CD8-positive, alpha-beta memory T cell (primary cell): ENCODE measurements at places on chromosomes 5 and 9.
A peak's percentile ranks its signal among the peaks of the same experiment; 100 is the strongest.

DNA sequence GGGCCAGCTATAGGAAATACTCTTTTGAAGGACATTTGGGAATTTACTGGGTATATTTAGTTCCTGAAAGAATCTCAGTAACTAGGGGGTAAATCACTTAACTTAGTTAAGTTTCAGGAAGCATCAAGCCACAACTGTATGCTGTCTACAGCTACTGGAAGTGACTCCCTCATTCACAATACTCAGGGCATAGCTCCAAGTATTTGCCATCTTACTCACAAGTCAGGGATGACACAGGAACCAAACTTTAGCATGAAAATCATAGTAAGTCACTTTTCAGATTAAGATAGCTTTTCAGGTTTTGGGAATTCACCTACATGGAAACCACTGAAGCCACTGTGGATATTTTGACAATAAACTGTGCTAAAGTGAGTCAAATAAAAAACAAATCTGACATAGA is 242.4 kb upstream of the ATP10B start:
- no peaks in the 10 kb centered on the region for H3K4me1 ChIP-seq
- no peak for DNase-seq
- no peak overlapping the region for H3K4me3 ChIP-seq
- H3K27me3 ChIP-seq = no peaks in the 10 kb centered on the region
- H3K36me3 ChIP-seq = no peaks in the 10 kb centered on the region
- H3K27ac ChIP-seq = no peak overlapping the region

DNA sequence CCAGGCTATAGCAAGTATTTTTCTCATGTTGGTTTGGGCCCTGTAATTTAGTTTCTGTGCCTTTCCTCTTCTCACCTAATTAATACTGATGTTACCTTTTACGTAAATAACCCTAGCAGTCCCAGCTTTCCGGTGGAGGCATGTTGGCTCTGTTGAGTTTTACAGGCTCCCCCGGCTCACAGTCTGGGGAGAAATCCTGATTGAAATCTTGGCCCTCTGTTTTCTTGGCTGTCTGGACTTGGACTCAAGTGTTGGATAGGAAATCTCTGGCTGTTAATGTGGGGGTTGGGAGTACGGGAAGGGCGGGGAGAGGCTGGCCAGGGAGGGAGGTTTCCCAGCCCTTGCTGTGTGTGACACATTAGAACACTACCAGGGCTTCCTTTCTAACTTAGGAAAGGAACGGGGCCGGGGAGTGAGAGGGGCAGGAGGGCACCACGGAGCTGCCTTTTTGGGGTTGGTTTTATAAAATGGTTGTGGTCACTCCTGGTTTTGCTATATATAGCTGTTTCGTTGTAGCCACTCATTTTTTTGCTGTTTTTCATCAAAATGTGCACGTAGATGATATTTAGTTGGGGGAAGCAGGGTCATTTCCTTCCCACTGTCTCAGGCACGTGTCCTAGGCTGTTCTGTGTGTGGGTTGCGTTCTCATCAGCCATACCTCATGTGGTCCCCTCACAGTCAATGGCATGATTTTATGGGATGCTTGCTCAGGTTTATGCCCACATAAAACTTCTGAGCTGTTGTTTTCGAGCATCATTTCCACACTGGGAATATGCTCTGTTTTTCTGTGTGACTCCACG is 11.0 kb downstream of the TRIO start:
- no peak overlapping the region for H3K27ac ChIP-seq
- H3K4me1 ChIP-seq = no peaks in the 10 kb centered on the region
- H3K36me3 ChIP-seq = no peaks in the 10 kb centered on the region
- no peak overlapping the region for H3K4me3 ChIP-seq

GRCh38 chr5:39447968-39448367 is 23.2 kb upstream of the DAB2 start:
- no peaks in the 10 kb centered on the region for H3K4me1 ChIP-seq
- H3K36me3 ChIP-seq = no peaks in the 10 kb centered on the region
- H3K27ac ChIP-seq = no peak overlapping the region
- H3K27me3 ChIP-seq = no peaks in the 10 kb centered on the region
- H3K4me3 ChIP-seq = no peak overlapping the region
- no peak for DNase-seq

GRCh38 chr5:134491841-134492442 is 33.5 kb upstream of the JADE2 start:
- no peaks in the 10 kb centered on the region for H3K36me3 ChIP-seq
- no peak overlapping the region for H3K27ac ChIP-seq

- no peaks in the 10 kb centered on the region for H3K4me1 ChIP-seq
- DNase-seq = no peak
- H3K36me3 ChIP-seq = no peaks in the 10 kb centered on the region
- H3K4me3 ChIP-seq = no peak overlapping the region
- H3K27ac ChIP-seq = no peak overlapping the region
These were observed 11.1 kb downstream of the CSF1R start for GRCh38 chr5:150075233-150075632.

GRCh38 chr9:27561685-27562084 is 11.6 kb downstream of the C9orf72 start:
- no peak overlapping the region for H3K27ac ChIP-seq
- H3K4me3 ChIP-seq = no peak overlapping the region
- H3K36me3 ChIP-seq = peaks cover 6% of the 10 kb centered on the region
- no peaks in the 10 kb centered on the region for H3K27me3 ChIP-seq

DNA sequence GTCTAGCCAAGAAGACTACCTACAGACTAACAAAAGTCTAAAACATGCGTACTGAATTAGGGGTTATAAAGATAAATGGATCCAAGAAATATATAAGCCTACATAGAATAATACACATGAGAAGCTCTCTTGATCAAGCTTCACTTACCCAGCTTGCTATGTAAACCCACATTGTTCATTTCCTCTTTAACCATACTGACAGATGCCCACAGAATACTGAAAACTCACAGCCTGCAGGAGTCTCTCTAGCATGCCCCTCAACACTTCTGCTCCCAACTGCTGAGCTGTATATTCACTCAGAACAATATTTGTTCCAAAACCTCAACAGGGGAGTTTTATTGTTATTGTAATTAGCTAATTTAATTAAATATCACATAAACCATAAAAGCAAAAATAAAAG is 52.4 kb downstream of the RFX3 start:
- DNase-seq = no peak
- no peaks in the 10 kb centered on the region for H3K36me3 ChIP-seq
- no peaks in the 10 kb centered on the region for H3K27me3 ChIP-seq
- H3K27ac ChIP-seq = no peak overlapping the region
- H3K4me3 ChIP-seq = no peak overlapping the region

GRCh38 chr9:114850871-114851270 is 45.0 kb upstream of the TNFSF15 start:
- DNase-seq = no peak
- H3K27me3 ChIP-seq = no peaks in the 10 kb centered on the region
- no peak overlapping the region for H3K27ac ChIP-seq
- no peak overlapping the region for H3K4me3 ChIP-seq
- H3K36me3 ChIP-seq = no peaks in the 10 kb centered on the region

DNA sequence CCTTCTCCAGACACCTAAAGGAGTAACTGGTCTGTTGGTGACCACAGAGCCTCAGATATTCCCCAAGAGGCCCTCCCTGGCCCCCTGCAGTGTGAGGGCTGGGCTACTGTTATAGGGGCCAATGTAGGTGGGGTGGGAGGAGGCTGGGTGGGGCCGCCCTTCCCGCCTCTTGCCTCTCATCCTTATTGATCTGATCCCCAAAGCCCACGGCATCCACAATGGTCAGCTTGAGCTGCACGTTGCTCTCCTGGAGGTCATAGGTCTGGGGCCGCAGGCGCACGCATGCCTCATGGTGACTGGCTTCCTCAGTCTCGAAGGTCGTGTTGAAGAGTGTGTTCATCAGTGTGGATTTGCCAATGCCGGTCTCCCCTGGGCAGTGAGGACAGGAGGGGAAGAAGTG is 13.0 kb downstream of the SEPTIN8 start:
- DNase-seq = no peak
- H3K27ac ChIP-seq = no peak overlapping the region
- no peak overlapping the region for H3K4me3 ChIP-seq
- H3K4me1 ChIP-seq = no peaks in the 10 kb centered on the region
- H3K36me3 ChIP-seq = no peaks in the 10 kb centered on the region

DNA sequence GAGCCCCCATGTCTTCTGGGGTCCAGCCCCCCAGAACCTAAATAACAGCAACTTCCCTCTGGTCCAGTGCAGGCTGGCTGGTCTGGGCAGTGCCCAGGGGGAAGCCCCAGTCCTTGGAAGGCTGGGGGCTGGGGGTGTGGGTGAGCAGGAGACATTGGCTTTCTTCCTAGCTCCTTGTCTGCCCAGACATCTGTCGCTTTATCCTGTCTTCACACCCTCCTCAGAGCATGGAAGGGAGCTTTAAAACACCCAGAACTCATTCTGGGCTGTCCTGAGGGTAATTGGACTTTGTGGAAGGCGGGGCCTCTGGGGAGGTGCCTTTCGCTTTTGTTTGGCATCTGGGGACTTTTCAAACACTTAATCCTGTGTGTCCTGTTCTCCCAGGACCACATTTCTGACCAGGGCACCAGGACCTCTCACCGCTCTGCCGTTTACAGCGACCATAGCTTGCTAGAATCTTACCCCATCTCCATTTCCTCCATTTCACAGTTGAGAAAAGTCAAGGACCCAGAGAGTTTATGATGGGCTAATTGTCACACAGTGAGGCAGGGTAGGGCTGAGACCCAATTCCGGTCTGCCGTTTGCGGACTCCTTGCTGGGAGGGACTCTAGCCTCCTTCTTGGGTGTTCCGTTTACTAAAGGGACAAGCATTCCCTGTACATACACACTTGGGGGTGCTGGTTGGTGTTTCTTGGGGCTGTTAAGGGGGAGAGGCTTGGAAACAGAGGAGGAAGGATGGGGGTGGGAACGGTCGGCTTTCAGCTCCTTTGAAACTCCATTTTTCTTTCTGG is 1.1 kb downstream of the GSN start:
- no peak overlapping the region for H3K27ac ChIP-seq
- no peaks in the 10 kb centered on the region for H3K36me3 ChIP-seq
- DNase-seq = no peak
- peaks cover 14% of the 10 kb centered on the region for H3K4me1 ChIP-seq
- peak overlapping the region; percentile 51 for H3K4me3 ChIP-seq

- no peak overlapping the region for H3K4me3 ChIP-seq
- H3K36me3 ChIP-seq = no peaks in the 10 kb centered on the region
- H3K27ac ChIP-seq = no peak overlapping the region
- DNase-seq = no peak
- H3K27me3 ChIP-seq = no peaks in the 10 kb centered on the region
These were observed 17.9 kb upstream of the SPIN1 start for GRCh38 chr9:88370346-88370745.

DNA sequence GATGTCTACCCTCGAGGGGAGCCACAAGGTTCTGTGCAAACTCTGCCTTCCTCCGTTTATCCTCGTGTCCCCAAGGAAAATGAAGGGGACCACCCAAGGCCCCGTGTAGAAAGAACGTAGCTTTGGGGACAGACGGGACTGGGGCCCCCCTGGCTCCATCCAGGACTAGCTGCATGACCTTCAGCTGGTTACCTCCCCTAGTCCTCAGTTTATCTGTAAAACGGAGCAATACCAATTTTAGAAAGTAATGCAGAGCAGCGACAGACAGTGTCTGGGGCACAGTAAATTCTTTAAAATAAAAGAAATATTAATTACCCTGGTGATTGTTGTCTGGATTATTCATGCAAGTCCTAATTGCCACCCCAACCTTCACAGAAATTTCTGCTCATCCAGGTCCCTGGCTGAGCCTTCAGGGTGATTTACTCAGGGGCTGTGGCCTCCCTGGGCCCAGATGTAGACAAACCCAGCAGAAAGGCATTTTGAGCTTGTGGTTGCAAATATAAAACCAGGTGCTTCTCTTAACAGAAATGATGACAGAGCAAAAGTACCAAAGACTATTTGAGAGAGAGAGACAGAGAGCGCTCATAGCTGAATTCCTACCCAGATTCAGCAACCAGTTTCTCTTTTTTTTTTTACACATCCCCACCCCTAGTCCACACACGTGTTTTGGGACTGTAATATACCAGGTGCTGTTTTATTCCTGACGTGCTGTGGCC is 155.1 kb upstream of the SMIM23 start:
- H3K27me3 ChIP-seq = no peaks in the 10 kb centered on the region
- no peak overlapping the region for H3K4me3 ChIP-seq
- no peaks in the 10 kb centered on the region for H3K36me3 ChIP-seq
- no peak overlapping the region for H3K27ac ChIP-seq

GRCh38 chr9:78919701-78920100 is 622.8 kb downstream of the PSAT1 start:
- H3K27me3 ChIP-seq = no peaks in the 10 kb centered on the region
- no peaks in the 10 kb centered on the region for H3K4me1 ChIP-seq
- no peaks in the 10 kb centered on the region for H3K36me3 ChIP-seq

- no peaks in the 10 kb centered on the region for H3K27me3 ChIP-seq
- no peaks in the 10 kb centered on the region for H3K4me1 ChIP-seq
- DNase-seq = no peak
- H3K36me3 ChIP-seq = no peaks in the 10 kb centered on the region
- H3K27ac ChIP-seq = no peak overlapping the region
These were observed 95.7 kb downstream of the KCNT1 start for GRCh38 chr9:135797507-135798262.

GRCh38 chr9:32384364-32385151 is at the start of gene ACO1:
ACO1 (plus strand) TSS chr9:32384643; CDS start chr9:32405507, 20,864 bp downstream.
- peak within 1 kb of the TSS; percentile 82 for H3K4me3 ChIP-seq
- DNase-seq = peak; percentile 90

DNA sequence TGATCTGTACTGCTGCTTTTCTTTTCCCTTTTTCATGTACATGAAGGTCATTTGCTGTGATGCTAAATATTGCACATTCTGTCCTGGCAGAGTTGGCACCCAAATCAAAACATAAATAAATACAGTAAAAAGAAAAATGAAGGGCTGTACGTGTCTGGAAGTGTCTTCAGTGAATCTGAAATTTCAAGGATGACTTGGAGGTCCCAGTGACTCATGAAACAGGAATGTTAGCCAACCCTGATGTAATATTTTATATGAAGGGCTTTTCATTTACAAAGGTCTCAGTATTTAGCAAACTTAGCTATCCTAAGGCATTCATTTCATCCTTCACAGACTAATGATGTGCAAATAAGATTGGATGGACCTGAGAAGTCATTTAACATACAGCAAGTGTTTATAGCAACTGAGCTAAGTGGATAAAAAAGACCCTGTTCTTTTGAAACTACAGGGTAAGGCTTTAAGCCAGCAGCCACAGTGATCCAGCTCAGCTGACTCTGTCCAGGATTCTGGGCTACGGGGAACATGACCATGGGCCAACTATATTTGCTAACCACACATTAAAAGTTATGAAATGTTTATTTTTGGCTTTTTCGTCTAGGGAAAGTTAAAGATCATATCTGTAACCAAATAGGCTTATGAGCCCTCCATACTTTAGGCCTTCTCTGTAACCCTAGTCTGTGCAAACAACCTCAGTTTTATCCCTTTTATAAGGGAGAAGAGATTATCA is 104.0 kb upstream of the DMRTA1 start:
- no peak overlapping the region for H3K27ac ChIP-seq
- H3K4me3 ChIP-seq = no peak overlapping the region
- no peaks in the 10 kb centered on the region for H3K36me3 ChIP-seq
- no peaks in the 10 kb centered on the region for H3K27me3 ChIP-seq

DNA sequence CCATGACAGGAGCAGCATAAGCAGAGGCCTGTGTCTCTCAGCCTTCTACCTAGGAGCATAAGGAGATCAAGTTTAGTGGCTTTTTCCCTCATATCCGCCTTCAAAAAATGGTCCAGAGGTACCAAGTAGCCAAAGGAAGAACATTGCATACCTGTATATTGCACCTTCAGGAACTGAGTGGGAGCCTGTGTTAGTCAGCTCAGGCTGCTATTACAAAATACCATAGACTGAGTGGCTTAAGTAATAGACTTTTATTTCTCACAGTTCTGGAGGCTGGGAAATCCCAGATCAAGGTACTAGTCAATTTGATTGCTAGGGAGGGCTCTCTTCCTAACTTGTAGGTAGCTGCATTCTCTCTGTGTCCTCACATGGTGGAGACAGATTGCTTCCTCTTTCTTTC is 597.4 kb upstream of the PTGER4 start:
- DNase-seq = no peak
- H3K4me1 ChIP-seq = no peaks in the 10 kb centered on the region
- no peak overlapping the region for H3K4me3 ChIP-seq
- H3K27me3 ChIP-seq = no peaks in the 10 kb centered on the region
- no peaks in the 10 kb centered on the region for H3K36me3 ChIP-seq
